ENCODE measurements at places on chromosomes 5 and 9. TPM values are rescaled to one million over a fixed set of nuclear protein-coding genes. Genes with fewer than 3 reads are reported as not detected.

Gene PCDHAC2
- not detected for total RNA-seq

- no peak for DNase-seq
- no peak overlapping the region for H3K4me3 ChIP-seq
- H3K27ac ChIP-seq, result no peak overlapping the region
- H3K4me1 ChIP-seq, result no peaks in the 10 kb centered on the region
- H3K27me3 ChIP-seq, result no peaks in the 10 kb centered on the region
These were observed 2180.4 kb upstream of the C9orf72 start for GRCh38 chr9:29753638-29754037.

- no peak overlapping the region for H3K4me3 ChIP-seq
- H3K4me1 ChIP-seq, result no peaks in the 10 kb centered on the region
- no peak overlapping the region for H3K27ac ChIP-seq
- no peak for DNase-seq
These were observed 84.5 kb upstream of the CTNNA1 start for GRCh38 chr5:138668451-138669380.

GRCh38 chr5:176173647-176174046, 64.6 kb upstream of the SIMC1 start:
- H3K27me3 ChIP-seq, result no peaks in the 10 kb centered on the region
- no peaks in the 10 kb centered on the region for H3K4me1 ChIP-seq
- H3K27ac ChIP-seq, result no peak overlapping the region
- no peaks in the 10 kb centered on the region for H3K36me3 ChIP-seq

GRCh38 chr9:74304598-74304997, 192.5 kb upstream of the RORB start:
- H3K4me1 ChIP-seq, result no peaks in the 10 kb centered on the region
- H3K4me3 ChIP-seq, result no peak overlapping the region
- no peaks in the 10 kb centered on the region for H3K36me3 ChIP-seq
- no peak for DNase-seq
- H3K27ac ChIP-seq, result no peak overlapping the region

DNA sequence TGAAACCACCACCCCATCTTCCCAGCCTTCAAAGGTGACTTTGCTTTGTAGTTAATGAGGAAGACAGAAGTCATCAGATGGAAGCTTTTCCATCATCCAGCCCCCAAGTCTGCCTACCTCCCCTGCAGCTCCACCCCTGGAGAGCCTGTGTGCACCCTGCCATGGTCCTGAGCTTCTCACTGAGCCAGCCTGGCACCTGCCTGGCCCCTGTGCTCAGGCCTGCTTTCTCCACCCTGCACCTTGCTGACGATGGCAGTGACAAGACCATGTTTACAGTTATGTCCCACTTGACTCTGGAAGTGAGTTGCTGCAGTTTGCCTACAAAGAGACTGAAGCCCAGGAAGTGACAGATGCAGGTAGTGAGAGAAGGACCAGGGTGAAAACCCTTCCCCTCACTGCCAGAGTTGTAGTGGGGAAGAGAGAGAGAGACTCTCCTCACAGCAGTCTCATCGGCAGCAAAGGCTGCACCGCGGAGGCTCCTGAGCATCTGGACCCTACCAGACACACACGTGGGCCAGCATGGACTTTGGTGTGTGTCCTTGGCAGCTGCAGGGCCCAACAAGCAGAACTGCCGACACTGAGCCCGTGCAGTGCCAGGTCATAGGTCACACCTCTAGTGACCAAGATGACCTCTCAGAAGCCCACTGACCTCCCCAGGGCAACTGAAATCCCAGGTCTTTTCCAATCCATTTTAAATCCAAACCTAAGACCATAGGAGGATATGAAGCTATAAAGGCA, 107.1 kb downstream of the CACNA1B start:
- H3K4me1 ChIP-seq, result no peaks in the 10 kb centered on the region
- H3K4me3 ChIP-seq, result no peak overlapping the region
- DNase-seq, result no peak
- H3K27me3 ChIP-seq, result no peaks in the 10 kb centered on the region

DNA sequence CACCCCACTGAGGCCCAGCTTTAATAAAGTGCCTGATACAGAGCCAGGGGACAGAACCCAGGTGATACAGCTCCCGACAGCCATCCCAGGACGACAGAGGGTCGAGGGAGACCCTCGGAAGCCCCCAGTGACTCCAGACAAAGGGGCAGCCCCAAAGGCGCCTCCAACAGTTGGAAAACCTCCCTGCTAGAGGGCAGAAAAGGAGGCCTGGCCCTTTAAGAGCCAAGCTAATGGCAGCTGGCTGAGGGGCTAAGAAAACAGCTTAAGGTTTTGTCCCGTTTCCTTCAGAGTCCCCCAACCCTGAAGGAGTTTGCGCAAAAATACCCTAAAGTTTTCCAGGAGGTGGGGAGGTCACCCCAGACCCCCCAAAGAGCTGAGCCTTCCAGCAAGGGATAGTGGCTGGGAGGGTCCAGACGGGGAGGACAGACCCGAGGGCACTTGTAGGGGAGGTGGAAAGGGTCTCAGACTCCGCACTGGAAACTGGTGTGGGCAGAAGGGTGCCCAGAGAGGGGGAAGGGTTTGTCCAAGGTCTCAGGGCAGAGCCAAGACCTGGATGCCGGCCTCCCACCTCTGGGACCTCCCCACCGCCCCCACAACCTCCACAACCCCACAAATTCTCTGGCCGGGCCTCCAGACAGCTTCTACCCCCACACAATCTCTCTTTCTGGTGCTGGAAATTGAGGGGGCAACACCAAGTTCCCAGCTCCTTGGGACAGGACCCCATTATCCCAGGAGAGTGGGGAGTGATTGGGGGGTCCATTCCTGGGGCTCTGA, 8.2 kb upstream of the AK1 start:
- no peak overlapping the region for H3K4me3 ChIP-seq
- no peaks in the 10 kb centered on the region for H3K27me3 ChIP-seq
- peaks cover 4% of the 10 kb centered on the region for H3K4me1 ChIP-seq
- no peak overlapping the region for H3K27ac ChIP-seq
- peaks cover 50% of the 10 kb centered on the region for H3K36me3 ChIP-seq

DNA sequence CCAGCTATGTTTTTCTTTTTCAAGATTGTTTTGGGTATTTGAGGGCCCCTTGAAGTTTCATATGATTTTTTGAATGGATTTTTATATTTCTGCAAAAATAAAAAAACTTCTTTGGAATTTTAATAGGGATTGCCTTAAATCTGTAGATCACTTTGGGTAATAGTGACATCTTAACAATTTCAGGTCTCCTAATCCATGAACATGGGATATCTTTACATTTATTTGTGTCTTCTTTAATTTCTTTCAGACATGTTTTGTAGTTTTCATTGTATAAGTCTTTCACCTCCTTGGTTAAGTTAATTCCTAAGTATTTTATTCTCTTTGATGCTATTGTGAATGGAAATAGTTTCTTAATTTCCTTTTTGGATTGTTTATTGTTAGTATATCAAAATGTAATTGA, 79.1 kb downstream of the PPIC start:
- H3K4me1 ChIP-seq, result no peaks in the 10 kb centered on the region
- H3K27ac ChIP-seq, result no peak overlapping the region
- H3K36me3 ChIP-seq, result peaks cover 3% of the 10 kb centered on the region
- no peak for DNase-seq
- H3K27me3 ChIP-seq, result no peaks in the 10 kb centered on the region

Data from IMR-90 (cell line).